MV-4-11 (cell line): ENCODE measurements at places on chromosomes 11 and 22.

GRCh38 chr11:114848027-114848426, 169.7 kb downstream of the NXPE2 start:
- DNase-seq: no peak

- DNase-seq: no peak
Observed at GRCh38 chr11:117414724-117415123, 87.1 kb downstream of the CEP164 start.

- no peak for DNase-seq
Observed at GRCh38 chr11:75323609-75324008, 27.9 kb downstream of the ARRB1 start.

GRCh38 chr11:87236368-87236767, 198.6 kb downstream of the TMEM135 start:
- no peak for DNase-seq

DNA sequence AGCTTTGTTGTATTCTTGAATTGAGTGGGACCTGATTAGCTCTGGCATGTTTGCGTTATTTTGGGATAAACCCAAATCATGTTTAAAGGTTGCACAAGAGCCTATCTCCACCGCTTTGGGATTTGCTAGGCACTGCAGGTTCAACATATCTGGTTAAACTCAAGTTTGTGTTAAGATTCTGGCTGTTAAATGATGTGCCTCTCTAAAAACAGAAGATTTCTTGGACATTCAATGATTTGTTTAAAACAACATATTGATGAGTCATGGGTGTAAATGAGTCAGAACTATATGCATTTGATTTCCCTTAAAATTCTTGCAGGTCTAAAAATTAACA, 67.4 kb downstream of the AMOTL1 start:
- no peak for DNase-seq

DNA sequence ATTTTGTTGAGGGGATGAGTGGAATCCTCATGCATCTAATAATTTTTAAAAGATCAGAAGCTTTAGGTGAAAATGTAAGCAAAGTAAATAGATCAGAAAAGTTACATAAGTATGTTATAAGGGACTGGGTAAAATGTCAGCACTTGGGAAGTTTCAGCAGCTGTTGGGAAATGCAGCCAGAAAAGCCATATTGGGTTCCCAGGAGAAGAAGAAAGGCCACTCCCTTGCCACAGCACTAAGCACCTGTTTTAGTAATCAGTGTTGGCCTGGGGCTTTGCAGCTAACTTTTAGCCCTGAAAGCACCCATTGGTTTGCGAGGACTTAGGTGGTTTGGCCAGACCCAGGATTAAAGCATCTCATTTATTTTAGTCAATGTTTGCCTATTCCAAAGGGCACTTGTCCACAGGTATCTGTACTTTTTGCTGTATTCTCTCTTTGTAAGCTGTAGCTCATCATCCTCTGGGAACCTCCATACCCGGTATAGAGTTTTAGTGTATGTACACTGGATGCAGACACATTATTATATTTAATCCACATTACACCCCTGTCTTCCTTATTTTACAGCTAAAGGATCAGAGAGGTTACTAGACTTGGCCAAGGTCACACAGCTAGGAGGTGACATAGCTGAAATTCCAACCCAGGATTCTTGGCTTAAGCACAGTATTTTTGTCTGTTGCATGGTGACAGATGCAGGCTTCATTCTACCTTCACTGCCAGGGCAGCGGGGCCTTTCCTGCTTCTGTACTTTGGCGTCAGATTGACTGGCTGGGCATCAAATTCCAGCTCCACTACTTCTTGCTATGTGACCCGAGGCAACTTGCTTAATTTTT, 127.7 kb upstream of the SESN3 start:
- no peak for DNase-seq

DNA sequence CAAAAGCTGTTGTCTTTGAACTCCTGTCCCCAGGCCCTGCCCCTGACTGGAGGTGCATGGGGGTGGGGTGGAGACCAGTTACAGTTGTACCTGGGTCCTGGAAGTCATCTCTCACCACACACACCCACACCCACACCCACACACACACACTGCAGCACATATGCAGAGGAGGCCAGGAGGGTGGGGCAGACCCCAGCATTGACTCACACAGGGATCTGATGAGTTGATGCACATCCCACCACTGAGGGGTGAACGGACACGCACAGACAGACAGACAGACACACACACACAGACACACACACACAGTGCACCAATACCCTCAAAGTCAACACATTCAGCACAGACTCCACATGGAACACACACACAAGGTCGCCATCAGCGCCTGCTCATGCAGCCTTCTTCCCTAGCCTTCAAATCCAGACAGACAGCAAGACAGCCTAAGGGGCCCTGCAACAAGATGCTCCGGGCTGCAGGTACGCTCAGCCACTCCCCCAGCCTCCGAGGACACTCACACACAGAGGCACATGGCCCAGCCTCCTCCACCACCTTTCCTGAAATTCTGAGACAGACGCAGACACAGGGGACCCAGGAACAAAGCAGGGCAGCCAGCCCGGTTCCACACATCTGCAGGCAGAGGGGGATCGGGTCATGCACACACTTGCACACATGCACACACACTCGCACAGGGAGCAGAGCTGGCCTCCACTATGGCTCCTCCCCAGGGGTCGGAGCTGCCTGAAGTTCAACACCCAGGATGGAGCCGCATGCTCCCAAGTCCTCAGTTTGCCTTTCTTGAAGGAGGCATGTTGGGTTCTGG, 26.5 kb downstream of the SYT7 start:
- DNase-seq: no peak

DNA sequence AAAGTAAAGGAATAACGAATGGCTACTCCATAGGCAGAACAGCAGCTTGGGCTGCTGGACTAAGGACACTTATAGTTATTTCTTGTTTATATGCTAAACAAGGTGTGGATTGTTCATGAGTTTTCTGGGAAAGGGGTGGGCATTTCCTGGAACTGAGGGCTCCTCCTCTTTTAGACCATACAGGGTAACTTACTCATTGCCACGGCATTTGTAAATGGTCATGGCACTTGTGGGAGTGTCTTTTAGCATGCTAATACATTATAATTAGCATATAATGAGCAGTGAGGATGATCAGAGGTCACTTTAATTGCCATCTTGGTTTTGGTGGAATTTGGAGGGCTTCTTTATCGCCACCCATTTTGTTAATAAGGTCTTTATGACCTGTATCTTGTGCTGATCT, 7.0 kb downstream of the OR4X1 start:
- DNase-seq: no peak
